Activated CD4-positive, alpha-beta T cell treated with anti-CD3 and anti-CD28 coated beads for 24 hours (primary cell): ENCODE measurements at places on chromosomes 6 and 20.

DNA sequence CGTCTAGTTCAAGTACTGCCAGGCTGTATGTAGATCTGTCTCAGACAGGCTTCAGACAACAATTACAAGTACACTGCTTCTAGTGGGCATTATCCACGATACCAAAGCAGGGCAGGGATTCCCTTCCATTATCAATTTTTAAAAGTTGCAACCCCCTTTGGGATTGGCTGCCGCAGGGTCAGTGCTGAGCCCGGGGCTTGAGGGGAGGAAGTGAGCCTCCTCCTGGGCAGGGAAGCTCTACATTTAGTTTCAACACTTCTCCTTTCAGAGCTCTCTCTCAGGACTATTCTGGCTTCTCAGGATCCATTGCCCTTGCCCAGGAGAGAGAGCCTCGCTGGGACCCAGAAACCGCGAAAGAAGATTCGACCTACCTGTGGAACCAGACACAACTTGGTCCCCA is 1.5 kb downstream of the HTR1B start:
- DNase-seq, result no peak

DNA sequence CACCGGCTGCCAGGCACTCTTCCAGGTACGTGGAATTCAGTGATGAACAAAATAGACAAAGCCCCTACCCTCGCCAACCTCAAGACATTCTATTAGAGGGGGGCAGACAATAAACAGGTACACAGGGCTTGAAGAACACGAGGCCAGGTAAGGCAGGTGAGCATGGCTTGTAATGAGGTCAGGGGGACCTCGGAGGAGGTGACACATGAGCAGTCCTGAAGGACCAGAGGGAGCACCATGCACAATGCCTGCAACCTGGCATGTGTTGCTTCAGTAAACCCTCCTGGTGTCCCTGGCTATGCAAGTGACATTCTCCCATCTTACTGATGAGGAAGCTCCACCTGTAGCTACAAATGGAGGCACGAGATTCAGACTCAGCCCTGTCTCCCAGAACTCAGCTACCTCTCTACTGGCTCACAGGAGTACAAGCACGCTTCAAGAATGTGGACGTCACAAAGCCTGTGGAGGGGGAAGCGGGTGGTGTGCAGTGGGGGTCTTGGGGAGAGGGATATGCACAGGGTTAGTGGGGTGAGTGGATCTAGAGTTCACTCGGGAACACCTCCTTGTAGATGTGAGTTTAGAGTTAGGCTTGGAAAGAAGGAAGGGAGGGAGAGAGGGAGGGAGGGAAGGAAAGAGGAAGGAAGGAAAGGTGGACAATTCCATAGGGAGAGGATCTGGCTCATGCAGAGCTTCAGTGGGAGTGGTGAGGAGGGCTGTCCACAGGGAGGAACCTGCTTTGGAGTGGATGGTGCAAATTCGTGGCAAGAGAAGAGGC is 7.6 kb upstream of the MAPK13 start:
- no peak for DNase-seq

GRCh38 chr20:38704136-38704535 is 20.1 kb upstream of the SLC32A1 start:
- no peak for DNase-seq

- DNase-seq, result no peak
Observed at GRCh38 chr6:136351518-136352110, 62.0 kb upstream of the BCLAF1 start.

GRCh38 chr6:39980839-39981580 is 46.7 kb upstream of the MOCS1 start:
- DNase-seq, result no peak

DNA sequence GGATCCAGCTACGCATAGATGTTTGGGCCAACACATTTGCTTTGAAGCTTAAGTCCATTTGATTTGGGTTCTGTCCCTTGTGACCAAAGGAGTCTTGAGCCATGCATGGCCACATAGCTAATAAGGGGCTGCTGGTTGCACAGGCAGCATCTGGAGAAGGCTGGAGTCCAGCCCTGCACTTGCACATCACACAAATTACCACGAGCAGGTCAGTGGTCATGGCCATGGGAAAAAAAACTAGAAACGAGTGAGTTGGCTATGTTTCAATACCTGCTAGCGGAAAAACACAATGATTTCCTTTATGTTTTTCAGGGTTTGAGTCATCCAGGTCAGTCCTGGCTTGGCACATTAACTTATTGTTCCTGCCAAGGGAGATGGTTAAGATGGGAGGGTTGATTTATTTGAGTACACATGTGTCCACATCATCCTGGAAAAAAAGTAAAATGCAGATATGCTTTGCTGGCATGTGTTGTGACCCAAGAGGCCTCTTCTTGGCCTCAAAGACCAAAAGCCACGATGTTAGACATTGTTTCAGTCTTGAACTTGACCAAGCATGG is 5.6 kb upstream of the STX16 start:
- no peak for DNase-seq

- no peak for DNase-seq
Observed at GRCh38 chr20:19958928-19959327, 58.2 kb upstream of the NAA20 start.

GRCh38 chr6:32117461-32117860 is 8.3 kb upstream of the TNXB start:
- DNase-seq, result no peak

DNA sequence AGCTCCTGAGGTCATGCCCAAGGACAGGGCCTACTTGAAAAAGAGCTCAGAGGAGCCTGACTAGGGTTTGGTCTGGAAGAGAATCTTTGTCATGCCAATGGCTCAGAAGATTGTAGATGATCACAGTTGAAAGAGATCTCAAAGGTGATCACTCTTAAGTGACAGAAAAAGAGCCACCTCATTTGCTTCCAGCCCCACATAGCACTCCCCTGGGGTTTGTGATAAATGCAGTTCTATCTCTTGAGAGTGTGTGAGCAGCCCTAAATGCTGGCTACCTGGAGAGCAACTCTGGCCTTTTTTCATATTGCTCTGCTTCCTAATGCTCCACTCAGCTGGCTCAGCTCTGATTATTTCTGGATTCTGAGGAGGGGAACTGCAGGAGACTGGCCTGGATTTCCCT is 39.3 kb downstream of the KLHL32 start:
- DNase-seq, result no peak

DNA sequence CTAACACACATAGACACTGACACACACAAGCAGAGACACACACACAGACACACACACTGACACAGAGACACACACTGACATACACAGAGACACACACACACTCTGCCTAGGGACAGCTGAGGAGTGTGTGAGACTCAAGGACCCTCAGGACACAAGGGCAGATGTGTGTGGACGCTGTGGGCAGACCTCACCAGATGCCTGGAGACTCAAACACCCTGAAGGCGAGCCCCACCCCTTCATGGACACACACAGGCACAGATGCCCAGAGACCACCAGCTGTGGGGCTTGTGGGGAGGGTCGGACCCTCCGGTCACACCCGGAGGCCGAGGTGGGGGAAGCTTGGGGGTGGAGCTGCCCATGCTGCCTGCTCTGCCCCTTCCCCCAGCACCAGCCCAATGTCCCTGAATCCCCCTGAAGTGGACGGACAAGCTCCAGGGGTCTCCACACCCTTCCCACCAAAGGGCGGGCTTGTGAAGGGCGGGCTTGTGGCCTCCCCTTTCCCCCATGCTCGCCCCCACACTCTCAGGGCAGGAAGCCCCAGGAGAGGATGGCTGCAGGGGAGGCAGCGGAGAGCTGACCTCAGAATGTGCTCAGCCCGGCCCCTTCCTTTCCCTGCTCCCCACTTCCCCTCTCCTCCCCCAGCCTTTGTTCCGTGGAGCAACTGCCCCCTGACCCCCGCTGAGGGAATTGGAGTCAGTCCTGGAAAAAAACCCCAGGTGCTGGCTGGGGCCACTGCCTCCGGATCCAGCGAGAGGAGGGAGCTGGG is 13.9 kb upstream of the ABHD16B start:
- DNase-seq, result no peak

DNA sequence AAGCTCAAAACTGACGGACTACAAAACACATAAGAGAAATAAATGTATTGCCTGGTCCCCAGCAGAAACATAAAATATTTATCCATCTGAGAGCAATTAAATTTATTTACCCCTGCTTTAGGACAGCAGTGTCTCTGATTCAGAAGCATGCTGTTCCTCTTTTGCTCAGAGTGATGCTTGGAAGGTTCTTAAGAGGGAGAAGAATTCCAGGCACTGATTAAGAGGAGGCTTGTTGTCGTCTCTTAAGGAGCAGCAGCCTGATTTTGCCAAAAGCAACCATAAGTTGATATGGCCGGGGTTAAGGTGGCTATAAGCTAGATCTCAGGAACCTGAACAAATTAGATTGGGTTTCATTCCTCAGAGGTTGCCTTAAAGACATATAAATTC is 25.8 kb downstream of the CAP2 start:
- DNase-seq, result no peak

DNA sequence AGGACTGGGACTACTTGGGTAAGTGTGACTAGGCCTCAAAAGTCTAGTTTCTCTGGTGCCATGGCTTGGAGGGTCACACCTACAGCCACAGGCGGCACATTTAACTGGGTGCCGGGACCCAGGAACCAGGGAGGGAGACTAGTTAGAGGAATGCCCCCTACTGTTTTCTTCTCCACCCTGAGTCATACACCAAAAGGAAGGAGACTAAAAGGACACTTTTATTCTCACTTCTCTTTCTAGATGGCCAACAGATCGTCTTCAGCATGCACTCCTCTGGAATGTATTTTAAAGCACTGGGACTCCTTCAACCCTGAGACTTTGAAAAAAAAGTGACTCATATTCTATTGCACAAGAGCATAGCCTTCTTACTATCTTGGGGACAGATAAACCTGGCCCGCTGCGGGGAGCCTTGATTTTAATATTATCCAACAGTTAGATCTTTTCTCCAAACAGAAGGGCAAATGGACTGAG is 33.4 kb downstream of the PLN start:
- no peak for DNase-seq

GRCh38 chr20:10639737-10640556 is 33.9 kb downstream of the JAG1 start:
- no peak for DNase-seq

DNA sequence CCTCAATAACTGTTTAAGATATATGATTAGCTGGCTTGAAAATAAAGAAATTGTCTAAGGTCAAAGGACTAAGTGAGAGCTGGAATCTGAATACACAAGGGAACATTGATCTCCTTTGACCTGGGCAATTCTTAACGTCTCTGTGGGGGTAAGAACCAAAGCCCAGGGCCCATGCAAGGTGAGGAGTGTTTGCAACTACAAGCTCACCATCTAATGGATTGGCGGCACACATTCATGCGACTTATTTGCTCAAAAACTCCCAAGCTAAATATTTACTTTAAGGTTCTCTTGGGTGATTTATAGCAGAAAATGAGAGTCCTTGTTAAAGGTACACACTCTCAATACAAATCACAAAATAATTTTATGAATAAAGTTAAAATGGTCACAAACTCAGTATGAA is 392.0 kb upstream of the FLRT3 start:
- no peak for DNase-seq

DNA sequence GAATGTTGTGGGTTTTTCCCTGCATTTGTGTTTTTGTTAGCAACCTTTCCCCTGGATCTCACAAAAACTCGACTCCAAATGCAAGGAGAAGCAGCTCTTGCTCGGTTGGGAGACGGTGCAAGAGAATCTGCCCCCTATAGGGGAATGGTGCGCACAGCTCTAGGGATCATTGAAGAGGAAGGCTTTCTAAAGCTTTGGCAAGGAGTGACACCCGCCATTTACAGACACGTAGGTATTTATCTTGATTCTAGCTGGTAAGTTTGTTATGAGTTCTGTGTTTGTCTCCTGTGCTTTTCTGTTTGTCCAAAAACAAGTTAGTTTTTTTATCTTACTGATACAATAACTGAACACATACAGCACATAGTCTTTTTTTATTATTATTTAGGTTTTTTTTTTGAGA is 3.0 kb downstream of the SLC25A27 start:
- no peak for DNase-seq

DNA sequence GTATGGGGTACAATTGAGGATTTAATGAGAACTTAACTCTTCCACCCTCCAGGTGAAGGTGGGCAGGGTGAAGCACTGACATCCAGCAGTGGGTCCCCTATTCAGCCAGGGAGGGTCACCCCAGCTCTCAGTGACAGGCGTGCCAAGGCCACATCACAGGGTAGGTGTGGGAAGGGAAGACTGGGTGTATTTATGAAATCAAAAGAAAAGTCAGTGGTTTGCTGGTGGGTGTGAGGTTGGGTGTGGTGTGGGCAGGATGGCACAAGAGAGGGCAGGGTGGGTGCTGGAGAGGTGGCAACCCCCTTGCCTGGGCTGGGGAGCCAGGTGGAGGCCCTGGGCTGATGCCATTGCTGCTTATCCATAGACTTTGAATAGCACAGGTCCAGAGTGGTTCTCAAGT is 16.6 kb downstream of the SYNDIG1 start:
- DNase-seq, result no peak

- DNase-seq, result no peak
Observed at GRCh38 chr20:50708845-50709635, 17.7 kb upstream of the RIPOR3 start.

GRCh38 chr6:76792394-76792793 is 670.9 kb downstream of the HTR1B start:
- no peak for DNase-seq

DNA sequence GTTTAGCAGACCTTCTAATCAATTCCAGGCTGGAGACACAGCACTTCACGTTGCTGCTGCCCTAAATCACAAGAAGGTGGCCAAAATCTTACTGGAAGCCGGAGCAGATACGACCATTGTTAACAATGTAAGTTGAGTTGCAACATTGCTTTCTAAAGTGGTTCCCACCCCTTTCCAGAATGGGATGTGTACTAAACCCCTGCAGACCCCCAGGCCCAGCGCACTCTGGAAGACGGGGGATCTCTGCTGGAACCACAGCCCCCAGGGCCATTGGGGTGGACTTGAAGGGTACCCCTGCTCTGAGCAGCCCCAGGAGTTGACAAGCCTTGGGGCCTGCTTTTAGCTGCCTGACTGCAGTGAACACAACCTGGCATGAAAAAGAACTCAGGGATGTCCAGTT is 22.0 kb downstream of the LYRM2 start:
- no peak for DNase-seq

GRCh38 chr6:166153966-166154365 is 13.7 kb downstream of the TBXT start:
- no peak for DNase-seq

DNA sequence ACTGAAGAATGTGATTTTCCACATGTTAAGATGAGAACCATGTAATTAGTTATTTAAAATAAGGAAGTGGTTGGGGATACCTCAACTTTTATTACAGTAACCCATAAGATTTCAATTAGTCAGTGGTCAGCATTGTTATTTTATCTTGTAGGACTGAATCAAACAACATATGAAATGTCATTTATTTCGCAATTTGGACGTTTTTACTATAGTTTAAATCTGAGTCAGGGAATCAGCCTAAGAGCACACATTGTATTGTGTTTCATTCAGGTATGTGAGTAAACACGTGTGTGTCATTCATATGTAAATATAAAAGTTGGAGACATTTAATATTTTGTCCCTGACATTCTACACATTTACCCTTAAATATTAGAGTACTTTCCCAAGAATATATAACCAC is 1418.7 kb downstream of the GRIK2 start:
- no peak for DNase-seq
